ENCODE measurements at places on chromosomes 2 and 18.

- no peak for DNase-seq
These were observed 26.2 kb downstream of the ADI1 start for GRCh38 chr2:3492951-3493614.

GRCh38 chr18:74456349-74457042, 612 bp downstream of the DIPK1C start:
- DNase-seq: no peak

GRCh38 chr2:133360882-133361281, 207.4 kb downstream of the NCKAP5 start:
- DNase-seq: peak; percentile 17

- no peak for DNase-seq
These were observed 16.1 kb downstream of the IL36A start for GRCh38 chr2:113021312-113021711.

- DNase-seq: no peak
These were observed 1250.1 kb upstream of the GYPC start for GRCh38 chr2:125405816-125406215.

GRCh38 chr2:42978887-42979415, 186.6 kb upstream of the HAAO start:
- no peak for DNase-seq

- peak; percentile 71 for DNase-seq
These were observed 477 bp downstream of the ACVR1 start for GRCh38 chr2:157875641-157876065.

DNA sequence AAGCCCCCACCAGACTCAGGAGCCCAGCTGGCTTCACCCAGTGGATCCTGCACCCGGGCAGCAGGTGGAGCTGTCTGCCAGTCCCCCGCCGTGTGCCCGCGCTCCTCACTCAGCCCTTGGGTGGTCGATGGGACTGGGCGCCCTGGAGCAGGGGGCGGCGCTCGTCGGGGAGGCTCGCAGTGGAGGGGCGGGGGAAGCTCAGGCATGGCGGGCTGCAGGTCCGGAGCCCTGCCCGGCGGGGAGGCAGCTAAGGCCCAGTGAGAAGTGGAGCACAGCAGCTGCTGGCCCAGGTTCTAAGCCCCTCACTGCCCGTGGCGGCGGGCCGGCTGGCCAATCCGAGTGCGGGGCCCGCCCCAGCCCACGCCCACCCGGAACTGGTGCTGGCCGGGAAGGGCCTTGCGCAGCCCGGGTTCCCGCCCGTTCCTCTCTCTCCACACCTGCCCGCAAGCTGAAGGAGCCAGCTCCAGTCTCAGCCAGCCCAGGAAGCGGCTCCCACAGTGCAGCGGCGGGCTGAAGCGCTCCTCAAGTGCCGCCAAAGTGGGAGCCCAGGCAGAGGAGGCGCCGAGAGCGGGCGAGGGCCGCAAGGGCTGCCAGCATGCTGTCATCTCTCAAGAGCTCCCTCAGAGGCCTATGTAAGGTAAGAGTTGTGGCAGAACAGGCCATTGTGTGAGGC, 1307.8 kb upstream of the TMEFF2 start:
- no peak for DNase-seq

DNA sequence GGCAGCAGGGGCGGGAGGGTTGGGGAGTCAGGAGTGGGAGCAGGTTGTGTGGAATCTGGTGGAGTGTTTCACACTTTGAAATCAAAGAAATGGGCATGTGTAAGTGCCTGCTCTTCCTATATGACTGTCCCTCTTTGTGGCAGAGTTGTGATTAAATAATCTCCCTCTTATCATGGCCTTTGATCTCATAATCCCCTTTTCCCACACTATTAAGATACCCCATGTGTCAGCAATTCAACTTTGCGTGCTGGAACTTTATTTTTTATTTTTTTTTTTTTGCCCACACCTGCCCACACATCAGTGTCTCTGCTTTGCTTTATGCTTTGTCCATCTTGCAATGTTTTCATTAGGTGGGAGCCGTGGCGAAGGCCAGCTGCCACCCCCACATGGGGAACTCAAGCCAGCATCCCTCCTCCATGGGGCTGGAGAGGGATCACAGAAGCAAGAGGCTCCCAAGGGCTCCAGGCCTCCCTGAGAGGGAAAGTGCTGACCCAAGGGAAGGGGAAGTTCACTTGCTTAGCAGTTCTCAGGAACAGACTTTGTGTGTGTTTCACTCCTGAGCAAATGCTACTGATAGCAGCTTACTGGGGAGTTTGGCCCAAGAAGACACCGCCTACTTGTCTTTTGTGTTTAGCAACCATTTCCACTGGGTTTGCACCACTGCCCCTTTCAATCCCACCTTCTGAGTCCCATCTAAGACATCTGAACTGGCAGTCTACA, 243.4 kb downstream of the BCL11A start:
- DNase-seq: no peak

DNA sequence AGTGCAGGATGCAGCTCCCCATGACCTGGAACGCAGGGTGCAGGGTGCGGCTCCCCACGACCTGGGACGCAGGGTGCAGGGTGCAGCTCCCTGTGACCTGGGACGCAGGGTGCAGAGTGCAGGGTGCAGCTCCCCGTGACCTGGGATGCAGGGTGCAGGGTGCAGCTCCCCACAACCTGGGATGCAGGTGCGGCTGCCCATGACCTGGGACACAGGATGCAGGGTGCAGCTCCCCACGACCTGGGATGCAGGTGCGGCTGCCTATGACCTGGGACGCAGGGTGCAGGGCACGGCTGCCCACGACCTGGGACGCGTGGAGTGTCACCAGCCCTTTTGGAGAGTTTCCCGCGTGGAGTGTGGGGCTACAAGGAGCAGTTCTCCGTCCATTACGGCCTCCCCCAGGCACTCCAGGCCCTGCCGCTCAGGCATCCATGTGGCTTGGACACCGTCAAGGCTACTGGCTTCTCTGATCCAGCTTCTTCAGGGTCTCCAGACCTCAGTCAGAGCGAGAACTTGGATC, 38.7 kb downstream of the PXDN start:
- no peak for DNase-seq

DNA sequence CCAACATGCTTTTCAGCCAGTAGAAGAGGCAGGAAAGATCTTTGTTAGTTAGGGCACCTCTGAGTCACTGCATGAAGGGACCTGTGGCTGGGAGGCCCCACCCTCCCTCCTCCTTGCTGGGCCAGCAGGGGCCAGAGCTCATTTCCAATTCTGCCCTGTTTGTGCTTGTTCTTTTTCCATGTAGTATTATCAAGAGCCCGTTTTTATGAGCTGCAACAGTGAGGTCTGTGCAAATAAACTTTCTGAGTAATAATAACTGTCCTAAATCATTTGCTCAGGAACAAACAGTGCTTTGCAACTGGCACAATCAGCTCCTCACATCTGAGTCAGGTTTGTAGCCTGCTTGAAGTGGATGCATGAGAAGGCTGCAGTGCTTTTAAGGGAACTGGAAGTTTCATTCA, 128.0 kb downstream of the ARL4C start:
- peak; percentile 24 for DNase-seq

DNA sequence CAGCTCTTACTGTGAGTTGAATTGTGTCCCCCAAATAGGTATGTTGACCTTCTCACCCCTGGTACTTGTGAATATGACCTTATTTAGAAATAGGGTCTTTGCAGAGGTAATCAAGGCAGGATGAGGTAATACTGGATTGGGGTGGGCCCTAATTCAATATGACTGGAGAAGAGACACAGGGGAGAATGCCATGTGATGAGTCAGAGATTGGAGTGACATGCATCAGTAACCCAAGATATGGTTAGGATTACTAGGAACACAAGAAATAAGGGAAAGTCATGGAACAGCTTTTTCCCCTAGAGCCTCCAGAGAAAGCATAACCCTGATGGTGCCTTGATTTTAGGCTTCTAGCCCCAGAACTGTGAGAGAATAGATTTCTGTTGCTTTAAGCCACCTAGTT, 37.0 kb upstream of the ATP5MC3 start:
- DNase-seq: no peak

- DNase-seq: no peak
These were observed 39.6 kb downstream of the RTTN start for GRCh38 chr18:70165936-70166335.

Data from T-helper 2 cell (primary cell).